ENCODE measurements at places on chromosomes 1 and 21.

DNA sequence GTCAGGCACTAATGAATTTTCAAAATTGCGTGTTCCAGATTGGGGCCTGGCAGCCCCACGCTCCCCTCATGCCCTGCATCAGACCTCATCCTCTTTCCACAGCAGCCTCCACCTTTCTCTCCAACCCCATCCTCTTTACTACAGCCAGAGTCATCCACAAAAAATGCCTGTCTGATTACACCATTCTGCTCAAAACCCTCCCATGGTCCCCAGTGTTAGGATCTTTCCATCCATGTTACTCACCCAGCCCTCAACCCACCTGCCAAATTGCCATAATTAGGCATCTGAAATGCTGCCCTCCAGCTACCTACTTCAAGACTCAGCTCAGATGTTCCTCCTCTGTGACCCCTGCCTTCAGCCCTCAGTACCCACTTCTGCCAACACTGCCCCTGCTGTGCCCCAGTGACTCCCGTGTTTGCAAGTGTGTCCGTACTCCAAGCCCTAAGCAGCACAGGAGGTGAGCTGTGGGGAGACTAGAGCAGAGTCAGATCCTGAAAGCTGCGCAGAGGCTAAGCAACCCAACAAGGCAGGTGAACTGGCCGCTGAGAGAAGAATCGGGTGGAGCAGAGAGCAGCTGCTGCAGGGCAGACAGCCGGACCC is 715 bp upstream of the ARTN start:
- peaks cover 6% of the 10 kb centered on the region for H3K36me3 ChIP-seq
- H3K4me1 ChIP-seq = peaks cover 53% of the 10 kb centered on the region
- no peak overlapping the region for H3K27ac ChIP-seq
- H3K4me3 ChIP-seq = peak overlapping the region; percentile 35

DNA sequence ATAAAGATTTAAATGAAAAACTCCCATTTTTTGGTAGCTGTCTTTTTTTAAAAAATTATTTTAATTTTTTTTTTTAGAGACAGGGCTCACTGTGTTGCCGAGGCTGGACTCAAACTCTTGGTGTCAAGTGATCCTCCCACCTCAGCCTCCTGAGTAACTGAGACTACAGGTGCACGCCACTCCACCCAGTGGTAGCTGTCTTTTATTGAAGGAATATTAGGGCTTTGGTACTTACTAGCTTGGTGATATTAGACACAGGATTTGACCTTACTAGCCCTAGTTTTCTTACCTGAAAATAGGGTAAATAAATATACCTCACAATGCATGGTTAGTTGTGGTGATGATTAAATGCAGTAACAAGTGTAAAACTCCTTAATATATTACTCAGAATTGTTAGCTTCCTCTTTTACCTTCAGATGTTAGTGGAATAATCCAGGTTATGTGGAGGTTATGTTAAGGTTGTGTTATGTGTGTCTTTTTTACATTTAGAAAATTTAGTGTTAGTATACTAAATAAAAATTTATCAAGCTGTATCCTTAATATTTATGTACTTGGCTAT is 66.8 kb downstream of the PHACTR4 start:
- peaks cover 4% of the 10 kb centered on the region for H3K4me1 ChIP-seq
- peak overlapping the region; percentile 59 for H3K27ac ChIP-seq
- no peaks in the 10 kb centered on the region for H3K36me3 ChIP-seq
- no peaks in the 10 kb centered on the region for H3K27me3 ChIP-seq
- H3K4me3 ChIP-seq = no peak overlapping the region

DNA sequence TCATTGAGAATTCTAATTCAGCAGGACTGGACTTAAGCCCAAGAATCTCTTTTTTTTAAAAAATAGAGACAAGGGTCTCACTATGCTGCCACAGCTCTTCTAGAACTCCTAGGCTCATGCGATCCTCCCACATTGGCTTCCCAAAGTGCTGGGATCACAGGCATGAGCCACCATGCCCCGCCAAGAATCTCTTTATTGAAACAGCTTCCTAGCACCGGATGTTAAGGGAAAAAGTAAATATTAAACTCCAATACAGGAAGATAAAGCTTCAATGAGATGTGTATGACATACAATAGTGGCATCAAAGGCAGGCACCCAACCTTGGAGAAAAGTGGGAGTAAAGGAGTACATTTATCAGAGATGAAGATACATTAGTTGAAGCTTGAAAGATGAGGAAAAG is 25.5 kb downstream of the PUM1 start:
- H3K4me1 ChIP-seq = peaks cover 5% of the 10 kb centered on the region
- H3K36me3 ChIP-seq = peaks cover 31% of the 10 kb centered on the region
- H3K27ac ChIP-seq = no peak overlapping the region

DNA sequence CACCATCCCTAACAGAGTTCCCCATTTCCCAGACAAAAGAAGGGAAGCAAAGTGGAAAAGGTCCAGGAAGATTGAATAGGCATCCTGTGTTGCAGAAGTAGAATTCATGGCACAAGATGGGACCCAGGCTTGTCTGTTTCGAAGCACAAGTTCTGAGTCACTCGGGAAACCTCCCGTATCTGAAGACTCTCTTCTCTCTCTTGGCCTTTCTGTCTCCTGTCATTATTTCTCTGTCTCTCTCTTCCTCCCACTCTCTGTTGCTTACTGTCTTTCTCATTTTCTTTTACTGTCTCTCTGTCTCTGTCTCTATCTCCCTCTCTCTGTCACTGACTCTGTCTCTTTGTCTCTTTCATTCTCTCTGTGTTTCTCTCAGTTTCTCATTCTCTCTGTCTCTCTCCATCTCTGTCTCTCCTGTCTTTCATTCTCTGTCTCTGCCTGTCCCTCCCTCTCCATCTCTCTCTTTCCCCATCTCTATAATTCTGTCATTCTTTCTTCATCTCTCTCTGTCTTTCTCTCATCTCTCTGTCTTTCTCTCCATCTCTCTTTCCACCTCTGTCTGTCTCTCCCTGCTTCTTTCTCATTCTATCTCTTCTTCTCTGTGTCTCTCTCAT is 23.7 kb downstream of the RNF187 start:
- peaks cover 73% of the 10 kb centered on the region for H3K27me3 ChIP-seq
- no peak for DNase-seq
- H3K4me1 ChIP-seq = no peaks in the 10 kb centered on the region
- no peaks in the 10 kb centered on the region for H3K36me3 ChIP-seq
- no peak overlapping the region for H3K4me3 ChIP-seq

DNA sequence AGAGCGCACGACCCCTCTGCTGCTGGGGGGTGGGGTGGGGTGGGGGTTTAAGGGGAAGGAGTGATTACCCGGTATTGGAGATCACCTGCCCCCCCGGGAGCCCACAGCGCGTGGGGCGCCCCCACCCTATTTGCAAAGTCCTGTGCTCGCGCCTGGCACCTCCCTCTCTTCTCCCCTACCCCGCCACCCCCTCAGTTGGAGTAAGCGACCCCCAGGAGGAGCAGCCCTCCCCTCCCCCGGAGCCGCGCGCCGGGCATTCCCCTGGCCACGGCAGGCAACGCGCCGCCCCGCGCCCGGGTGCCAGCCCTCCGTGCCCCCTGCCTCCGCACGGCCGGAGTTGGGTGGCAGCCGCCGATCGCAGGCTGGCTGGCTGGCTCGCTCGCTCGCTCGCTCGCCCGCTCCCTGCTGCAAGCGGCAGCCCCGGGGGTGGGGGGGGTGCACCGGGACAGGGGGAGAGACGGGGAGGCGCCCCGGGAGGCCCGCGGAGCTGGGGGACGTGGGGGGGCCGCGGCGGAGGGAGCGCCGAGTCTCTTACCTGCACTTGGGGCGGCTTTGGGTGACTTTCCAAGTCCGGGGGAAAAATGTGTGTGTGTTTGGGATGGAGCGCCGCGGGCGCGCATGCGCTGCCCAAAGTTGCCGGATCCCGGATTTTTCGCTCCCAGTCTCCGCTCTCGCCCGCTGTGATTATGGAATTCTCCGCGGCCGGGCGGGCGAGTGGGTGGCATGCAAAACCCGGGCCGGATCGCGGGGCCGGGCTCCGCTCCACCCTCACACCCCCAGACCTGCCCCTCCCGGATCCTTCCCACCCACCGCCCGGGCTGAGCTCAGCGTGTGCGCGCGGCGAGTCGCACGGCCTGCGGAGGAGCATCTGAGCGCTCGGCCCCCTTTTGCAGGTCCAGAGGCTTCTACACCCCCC is at the start of gene CASZ1:
TSS of gene CASZ1 (minus strand) at position 618 of the 916 bp plus-strand sequence. CDS start 102,757 bp downstream, outside the sequence.
- H3K27ac ChIP-seq = no peak within 1 kb of the TSS
- peaks cover 78% of the 10 kb centered on the region for H3K27me3 ChIP-seq
- peak within 1 kb of the TSS; percentile 66 for H3K4me3 ChIP-seq
- DNase-seq = peak; percentile 90

Measured in mesenchymal stem cell (in vitro differentiated cells and primary cell).